ENCODE measurements at places on chromosomes 11 and 22. TPM values are rescaled to one million over a fixed set of nuclear protein-coding genes. Genes with fewer than 3 reads are reported as not detected.

GRCh38 chr11:8809939-8810539 lies 101.0 kb upstream of the AKIP1 start:
- no peaks in the 10 kb centered on the region for H3K36me3 ChIP-seq
- H3K27ac ChIP-seq, result peak overlapping the region; percentile 98
- H3K4me1 ChIP-seq, result peaks cover 69% of the 10 kb centered on the region
- no peak for DNase-seq

GRCh38 chr22:38745676-38746460 lies 9.9 kb downstream of the SUN2 start:
- H3K36me3 ChIP-seq, result peaks cover 96% of the 10 kb centered on the region
- no peak overlapping the region for H3K4me3 ChIP-seq
- DNase-seq, result no peak
- H3K27ac ChIP-seq, result no peak overlapping the region
- peaks cover 8% of the 10 kb centered on the region for H3K4me1 ChIP-seq

- H3K36me3 ChIP-seq, result peaks cover 53% of the 10 kb centered on the region
- H3K27me3 ChIP-seq, result no peaks in the 10 kb centered on the region
- peaks cover 32% of the 10 kb centered on the region for H3K4me1 ChIP-seq
- no peak overlapping the region for H3K27ac ChIP-seq
- peak; percentile 41 for DNase-seq
These were observed 9.1 kb downstream of the SLC3A2 start for GRCh38 chr11:62889484-62890437.

- no peaks in the 10 kb centered on the region for H3K36me3 ChIP-seq
- H3K27me3 ChIP-seq, result no peaks in the 10 kb centered on the region
- peaks cover 41% of the 10 kb centered on the region for H3K4me1 ChIP-seq
These were observed 4.6 kb downstream of the PICALM start for GRCh38 chr11:86064220-86064803.

The OR52I1 gene
- not detected for polyA plus RNA-seq

All from stomach (tissue), 19 donors.